Substantia nigra (tissue), 51 donors: ENCODE measurements at places on chromosomes 11 and 22.

DNA sequence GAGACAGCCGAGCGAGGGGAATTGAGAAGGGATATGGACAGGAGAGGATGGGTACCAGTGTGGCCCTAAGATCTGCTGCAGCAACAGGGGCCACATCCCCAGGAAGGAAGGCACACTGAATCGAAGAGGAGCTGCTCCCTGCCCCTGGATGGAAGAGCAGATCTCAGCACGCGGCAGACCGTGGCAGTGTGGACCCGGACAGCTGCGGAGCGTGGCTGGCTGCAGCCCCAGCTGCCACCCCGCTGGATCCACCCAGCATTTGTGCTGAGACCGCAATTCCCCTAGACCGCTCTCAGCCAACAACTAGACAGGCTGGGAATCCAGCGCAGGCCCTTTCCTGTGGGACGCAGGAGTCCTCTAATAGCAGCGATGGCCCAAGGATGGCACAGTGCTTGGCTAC lies 94.7 kb downstream of the NECTIN1 start:
- DNase-seq, result no peak

- no peak for DNase-seq
Measured at GRCh38 chr11:45036733-45037132, 86.0 kb upstream of the TP53I11 start.

DNA sequence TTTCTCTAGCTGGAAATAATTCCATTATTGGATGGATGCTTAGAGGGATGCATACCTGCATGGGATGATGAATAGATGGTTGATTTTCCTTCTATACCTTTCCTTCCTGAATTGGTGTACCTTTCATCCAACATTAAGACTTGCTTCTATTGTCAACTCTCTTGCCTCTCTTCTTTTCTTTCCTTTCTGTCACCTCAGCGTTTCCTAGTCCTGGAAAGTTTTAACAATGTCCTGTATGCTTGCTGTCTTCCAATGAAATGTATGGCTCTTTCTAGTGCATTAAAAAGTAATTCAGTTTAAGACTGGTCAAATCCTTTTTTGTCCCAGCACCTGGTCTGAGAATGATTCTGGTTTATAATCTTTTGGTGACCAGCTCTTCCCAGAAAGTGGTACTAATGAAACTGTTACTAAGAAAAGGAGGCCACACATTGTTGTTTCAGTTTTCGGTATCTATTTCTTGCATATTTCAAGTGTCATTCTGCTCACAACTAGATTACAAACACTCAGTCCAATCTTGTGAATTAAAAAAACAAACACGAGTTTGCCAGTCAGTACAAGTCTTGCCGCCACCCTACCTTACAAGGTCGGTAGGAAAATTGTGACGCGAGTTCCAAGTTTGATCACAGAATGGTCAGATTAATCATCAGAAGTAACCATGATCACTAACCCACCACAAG lies 8.0 kb downstream of the POU2AF1 start:
- DNase-seq, result no peak

DNA sequence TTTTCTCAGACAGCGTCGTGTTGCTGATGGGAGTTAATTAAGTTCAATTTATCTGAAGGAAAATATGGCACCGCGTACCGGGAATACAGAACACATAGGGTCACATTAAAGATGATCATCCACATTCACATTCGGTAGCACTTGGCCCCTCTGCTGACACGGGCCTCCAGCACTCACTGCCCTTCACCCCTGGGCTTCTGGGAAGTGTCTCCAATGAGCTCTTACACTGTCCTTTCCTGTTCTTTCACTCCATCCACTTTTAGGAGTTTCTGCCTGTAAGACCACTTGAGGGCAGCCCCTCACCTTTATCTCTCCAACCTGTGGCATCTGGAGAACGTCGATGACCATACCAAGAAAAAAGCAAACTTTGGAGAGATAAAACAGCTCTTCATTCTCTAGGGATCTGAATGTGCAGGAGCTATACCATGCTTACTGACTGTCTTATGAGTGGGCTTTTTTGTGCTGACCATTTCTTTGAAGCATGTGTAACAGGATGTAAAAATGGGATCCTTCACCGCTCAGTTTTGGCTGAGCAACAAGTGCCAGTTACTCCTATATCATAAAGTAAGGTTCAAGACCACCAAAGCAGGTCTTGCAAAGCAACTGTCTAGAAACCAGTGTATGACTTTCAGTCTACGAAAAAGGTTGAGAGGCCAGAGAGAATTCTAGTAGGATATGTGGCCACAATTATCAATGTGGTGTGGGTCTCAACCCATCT lies 1.1 kb upstream of the SERGEF start:
- DNase-seq, result no peak

DNA sequence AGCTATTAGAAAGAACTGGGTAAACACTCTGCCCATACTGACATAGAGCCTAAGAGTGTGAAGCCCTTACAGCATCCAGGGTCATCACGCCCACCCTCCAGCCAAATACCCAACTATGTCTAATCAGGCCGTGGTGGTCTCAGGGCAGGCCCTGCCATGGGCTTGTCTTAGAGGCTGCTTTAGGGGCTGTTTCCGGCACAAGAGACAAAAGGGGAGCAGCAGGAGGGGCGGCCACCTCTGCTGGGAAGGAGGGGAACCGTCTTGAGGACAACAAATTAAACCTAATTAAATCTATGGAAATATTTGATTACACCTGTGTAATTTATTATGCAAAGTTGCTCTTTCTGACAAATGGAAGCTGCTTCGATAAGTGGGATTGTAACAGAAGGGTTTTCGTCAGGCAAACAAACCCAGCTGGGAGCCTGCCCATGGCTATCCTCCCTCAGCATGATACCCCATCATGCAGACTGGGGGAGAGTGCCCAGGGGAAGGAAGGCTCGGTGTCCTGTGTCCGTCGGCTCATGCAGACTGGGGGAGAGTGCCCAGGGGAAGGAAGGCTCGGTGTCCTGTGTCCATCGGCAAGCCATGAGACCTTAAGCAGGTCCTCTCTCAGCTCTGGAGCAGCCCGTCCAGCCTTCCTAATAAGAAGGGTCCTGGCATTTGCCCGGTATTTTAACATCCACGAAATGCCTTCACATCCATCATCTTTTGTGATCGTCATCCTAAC lies 163.6 kb upstream of the B3GAT1 start:
- DNase-seq, result no peak

DNA sequence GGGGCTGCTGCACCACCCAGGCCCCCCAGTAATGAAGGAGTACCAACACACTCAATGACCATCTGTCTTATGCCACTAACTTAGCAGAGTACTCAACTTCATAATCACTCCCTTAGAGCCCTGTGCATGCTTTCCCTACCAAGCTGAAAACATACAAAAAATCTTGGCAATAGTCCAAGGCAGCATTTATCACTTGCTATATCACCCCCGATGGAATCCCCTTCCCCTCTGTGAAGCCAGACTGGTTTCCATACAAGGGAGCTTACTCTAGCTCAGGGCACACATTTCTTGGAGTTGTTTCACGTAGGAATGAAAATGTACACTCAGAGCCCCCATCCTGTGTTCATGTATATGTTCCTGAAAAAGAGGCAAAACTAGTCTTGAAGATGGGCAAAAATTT lies 301.3 kb upstream of the TENM4 start:
- no peak for DNase-seq

GRCh38 chr11:94597896-94598295 lies 30.7 kb downstream of the PIWIL4 start:
- no peak for DNase-seq

GRCh38 chr11:15107730-15108515 lies 6.8 kb upstream of the INSC start:
- DNase-seq, result no peak

GRCh38 chr22:30598986-30599385 lies 7.3 kb upstream of the PES1 start:
- no peak for DNase-seq

DNA sequence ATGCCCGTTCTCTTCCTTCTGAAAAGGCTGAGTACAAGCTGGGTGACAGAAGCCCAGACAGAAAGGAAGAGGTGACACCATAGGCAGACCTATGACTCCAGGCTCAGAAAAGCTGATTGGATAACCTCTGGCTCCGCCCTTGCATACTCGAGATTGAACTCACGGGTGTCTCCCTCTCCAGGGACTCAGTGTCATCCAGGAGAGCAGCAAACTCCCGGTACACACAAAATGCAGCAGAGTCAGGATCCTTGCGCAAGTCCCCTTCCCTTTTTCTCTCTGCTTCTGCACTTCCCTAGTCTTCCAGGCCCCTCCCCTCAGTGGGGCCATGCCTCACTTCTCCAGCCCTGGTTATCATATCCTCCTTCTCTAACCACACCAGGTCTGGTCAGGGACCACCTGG lies 9.8 kb downstream of the SCN4B start:
- no peak for DNase-seq

DNA sequence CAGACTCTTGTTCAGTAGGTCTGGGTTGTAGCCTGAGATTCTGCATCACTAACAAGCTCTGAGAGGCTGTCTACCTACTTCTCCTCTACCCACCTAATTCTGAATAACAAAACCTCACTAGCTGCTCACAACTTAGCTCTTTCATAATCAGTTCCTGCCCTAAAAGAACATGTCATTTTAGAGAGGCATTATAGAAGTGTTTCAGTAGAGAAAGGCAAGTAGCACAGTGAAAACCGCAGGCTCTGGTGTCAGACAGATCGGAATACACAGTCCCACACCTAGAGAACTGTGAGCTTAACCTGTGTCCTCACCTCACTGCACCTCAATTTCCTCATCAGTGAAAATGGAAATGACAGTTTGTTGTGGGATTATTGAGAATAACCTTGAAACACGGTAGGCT lies 1337.6 kb upstream of the TENM4 start:
- DNase-seq, result no peak

GRCh38 chr11:407651-408123 lies 7.1 kb downstream of the SIGIRR start:
- no peak for DNase-seq

DNA sequence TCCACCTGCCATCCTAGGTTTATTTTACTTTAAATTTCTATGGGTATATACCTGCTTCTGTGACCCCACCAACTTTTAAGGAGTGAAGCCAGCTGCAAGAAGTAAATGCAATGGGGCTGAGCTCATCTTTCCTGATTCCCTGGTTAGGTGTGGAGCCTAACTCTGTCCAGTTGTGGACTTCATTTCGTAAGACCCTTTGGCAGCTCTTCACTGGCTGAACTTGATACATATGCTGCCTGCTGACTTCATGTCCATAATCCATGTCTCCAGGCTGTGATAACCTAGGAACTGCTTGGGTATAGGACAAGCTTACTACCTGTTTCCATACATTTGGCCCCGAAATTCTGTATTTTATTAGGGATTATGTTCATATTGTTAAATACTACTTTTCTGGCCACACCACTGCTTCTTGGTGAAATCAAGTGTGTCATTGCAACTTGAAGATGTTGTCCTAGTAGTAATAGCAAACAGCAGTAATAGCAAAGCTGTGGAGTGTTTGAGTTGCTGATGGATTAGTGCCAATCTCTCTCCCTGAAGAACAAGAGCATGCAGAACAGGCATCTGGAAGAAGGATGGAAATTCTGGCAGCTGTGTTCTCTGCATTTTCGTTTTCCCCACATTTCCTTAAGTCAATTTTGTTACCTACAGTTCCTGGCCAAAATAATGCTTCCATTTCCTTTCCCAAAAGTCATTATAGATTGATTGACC lies 31.2 kb downstream of the LDLRAD3 start:
- no peak for DNase-seq

DNA sequence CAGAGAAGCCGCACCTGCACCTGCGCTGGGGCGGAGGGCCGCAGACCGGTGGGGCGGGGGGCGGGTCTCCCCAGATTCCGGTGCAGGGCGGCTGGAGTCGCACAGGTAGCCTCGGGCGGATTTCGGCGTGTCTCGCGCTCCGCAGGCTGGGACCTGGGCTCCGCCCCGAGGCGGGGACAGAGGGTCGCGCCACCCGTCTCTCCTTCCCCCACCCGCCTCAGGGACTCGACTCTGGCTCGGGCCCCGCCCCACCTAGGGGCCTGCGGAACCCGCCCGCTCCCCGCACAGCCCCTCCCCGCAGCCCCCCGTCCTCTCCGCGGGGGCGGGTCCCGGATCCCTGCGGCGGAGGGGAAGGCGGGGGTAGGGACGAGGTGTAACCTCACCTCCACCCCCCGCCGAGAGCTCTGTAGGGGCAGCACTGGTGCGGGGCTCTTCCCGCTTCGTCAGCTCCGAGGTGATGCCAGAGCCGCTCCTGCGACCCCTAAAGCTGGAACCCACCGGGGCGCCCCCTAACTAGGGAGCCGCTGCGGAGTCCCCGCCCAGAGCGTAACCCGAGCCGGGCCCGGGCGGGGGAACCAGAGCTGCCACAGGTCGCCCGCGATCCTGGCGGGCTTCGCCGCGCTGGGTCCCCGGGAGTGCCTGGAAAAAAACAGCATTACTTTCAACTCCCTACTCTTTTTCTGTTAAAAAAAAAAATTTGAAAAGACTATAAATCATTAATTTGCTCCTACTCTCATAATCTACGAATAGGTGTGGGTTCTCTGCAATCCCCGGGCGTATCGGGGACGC lies at the start of gene SLC29A2:
SLC29A2 (minus strand) TSS at position 134 of the 789 bp plus-strand sequence. CDS start 169 bp downstream, outside the sequence.
- no peak for DNase-seq

GRCh38 chr11:62004473-62004872 lies 37.0 kb upstream of the FTH1 start:
- no peak for DNase-seq

GRCh38 chr11:74641905-74642304 lies 49.5 kb downstream of the POLD3 start:
- DNase-seq, result no peak

DNA sequence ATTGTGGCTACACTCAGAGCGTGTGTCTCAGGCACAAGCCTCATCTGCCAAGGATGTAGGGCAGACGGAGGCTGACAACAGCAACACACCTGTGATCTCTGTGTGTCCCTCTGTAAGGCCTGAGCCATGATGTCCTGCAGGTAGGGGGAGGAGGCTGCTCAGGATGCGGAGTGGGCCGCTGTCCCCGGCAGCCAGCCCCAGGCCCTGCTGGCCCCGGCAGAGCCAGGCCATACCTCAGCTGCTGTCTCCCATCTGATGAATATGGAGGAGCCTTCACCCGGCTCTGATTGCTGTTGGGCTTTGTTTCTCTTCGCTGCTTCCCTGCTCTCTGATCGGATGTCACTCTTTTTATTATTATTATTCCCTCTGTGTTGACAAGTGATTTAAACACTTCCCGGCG lies 83.6 kb upstream of the NCAM1 start:
- DNase-seq, result no peak

DNA sequence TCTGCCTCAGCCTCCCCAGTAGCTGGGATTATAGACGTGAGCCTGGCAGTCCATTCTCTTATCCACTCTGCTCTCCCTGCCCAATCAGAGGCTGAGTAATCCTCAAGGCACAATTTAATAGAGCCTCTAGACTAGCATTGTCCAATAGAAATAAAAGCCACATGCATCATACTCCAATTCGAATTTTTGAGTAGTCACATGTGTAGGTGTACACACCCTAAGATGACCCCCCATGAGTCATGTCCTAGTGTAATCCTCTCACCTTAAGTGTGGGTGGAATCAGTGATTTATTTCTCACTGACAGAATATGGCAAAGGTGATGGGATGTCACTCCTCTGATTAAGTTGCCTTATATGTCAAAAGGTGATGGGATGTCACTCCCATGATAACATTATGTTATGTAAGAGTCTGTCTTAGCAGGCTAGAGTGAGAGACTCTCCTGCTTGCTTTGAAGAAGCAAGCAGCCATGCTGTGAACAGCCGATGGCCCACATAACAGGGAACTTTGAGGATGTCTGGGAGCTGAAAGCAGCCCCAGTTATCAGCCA lies 61.3 kb downstream of the MN1 start:
- no peak for DNase-seq
